ENCODE measurements at places on chromosomes 4 and X.

- no peak for DNase-seq
These were observed 45.9 kb downstream of the LGI2 start for GRCh38 chr4:24984602-24985532.

- DNase-seq = no peak
These were observed 109.3 kb upstream of the TBC1D9 start for GRCh38 chr4:140865253-140866217.

- no peak for DNase-seq
These were observed 14.2 kb upstream of the HERC5 start for GRCh38 chr4:88442689-88443191.

DNA sequence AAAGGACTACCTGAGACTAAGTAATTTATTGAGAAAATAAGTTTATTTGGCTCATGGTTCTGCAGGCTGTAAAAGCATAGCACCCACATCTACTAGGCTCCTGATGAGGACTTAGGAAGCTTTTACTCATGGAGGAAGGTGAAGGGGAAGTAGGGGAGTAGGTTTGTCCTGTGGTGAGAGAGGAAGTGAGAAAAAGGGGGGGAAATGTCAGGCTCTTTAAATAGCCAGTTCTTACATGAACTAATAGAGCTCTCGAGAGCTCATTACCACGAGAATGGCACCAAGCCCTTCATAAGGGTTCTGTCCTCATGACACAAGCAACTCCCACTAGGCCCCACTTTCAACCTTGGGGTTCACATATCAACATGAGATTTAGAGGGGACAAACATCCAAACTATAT is 125.5 kb upstream of the NRK start:
- DNase-seq = no peak

DNA sequence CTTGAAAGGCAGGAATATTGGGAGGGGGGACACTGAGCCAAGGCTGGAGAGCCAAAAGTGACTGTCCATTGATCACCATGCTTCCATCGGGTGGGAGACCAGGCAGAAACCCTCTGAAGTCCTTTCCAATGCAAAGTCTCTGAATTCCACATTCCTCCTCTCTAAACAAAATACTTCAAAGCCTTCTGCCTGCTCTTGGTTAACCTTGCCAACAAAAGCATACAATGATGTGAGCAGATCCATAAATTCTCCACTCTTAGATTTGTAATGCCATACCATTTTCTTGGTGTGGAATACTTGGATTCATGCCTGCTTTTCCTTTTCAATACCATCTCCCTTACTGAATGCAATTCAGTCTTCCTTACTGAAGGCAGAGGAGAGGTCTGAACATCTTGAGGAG is 74.1 kb upstream of the FAM9B start:
- DNase-seq = no peak

DNA sequence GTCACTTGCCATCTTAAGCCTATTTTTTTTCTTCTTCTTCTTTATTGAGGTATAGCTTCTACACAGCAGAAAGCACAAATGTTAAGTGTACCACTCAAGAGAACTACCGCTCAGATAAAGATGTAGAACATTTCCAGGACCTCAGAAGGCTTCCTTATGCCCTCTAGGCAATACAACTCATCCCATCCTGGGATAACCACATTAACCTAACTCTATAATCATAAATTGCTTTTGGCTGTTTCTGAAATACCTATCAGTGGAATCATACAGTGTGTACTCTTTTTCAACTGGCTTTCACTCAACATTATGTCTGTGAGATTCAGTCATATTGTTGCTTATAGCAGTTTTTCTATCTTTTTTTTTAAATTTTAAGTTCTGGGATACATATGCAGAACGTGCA is 51.7 kb downstream of the ARFIP1 start:
- no peak for DNase-seq

DNA sequence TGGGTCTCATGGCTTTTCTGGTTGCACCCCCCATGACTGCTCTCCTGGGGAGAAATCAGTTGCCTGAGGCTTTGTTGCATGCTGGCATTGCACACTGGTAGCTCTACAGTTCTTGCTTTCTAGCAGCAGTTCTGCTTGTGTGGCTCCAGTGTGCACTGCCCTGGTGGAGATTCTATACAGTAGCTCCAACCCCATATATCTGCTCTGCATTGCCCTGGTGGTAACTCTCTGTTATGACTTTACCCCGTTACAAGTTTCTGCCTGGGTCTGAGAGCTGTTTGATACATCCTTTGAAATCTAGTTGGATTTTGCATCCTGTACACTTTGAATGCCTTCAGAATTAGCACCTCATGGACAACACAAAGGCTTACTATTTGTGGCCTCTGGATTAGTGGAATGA is 241.4 kb upstream of the EPHA5 start:
- DNase-seq = no peak

DNA sequence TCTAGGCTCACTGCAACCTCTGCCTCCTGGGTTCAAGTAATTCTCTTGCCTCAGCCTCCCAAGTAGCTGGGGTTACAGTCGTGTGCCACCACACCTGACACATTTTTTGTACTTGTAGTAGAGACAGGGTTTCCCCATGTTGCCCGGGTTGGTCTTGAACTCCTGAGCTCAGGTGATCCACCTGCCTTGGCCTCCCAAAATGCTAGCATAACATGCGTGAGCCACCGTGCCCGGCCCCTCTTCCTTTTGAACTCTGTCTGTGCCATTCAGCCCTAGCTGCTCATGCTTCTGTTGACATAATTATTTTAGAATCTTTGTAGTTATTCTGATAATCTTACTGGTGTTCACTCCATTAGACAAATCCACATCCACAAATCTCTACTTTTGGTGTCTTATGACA is 1231.3 kb upstream of the ADGRL3 start:
- DNase-seq = no peak

DNA sequence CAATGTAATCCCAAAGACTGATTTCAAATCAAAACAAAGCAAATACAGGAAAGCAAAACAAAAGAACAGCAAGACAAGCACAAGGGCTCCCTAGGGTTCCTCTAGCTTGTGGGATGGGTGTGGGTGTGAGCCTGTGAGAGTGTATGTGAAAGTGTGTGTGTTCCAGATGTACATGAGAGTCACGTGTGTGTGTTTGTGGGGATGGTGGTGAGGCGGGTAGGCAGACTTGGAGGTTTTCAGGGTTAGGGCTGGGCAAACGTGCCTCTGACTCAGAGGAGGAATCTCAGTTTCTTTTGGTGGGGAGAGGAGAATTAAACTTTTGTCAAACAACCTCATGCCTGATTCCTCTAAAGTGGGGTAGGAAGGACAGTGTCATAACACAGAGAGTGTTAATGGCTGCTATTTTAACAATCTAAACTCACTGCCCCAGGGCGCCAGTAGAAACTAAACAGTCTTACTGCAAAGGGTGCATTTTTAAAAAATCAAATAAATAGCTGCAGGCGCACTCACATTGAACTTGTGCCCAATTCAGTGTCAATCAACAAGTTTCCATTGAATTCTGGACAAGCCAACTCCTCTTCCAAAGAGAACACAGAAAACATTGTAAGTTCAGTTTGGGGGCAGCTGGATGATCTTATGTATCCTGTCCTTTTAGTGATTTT is 51.8 kb downstream of the CHRDL1 start:
- DNase-seq = no peak

DNA sequence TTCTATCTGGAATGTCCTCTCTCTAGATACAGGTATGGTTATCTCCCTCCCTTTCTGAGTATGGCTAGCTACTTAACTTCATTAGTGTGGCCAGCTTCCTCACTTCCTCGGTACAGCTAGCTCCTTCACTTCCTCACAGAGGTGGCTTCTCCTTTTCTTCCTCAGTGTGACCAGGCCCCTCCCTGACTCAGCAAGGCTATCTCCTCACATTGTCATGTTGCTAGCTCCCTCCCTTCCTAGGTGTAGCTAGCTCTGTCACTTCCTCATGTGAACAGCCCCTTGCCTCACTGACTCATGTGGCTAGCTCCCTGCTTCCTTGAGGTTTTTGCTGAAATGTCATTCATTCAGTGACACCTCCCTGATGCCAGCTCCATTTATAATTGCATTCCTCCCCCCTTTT is 67.3 kb upstream of the DDIT4L start:
- no peak for DNase-seq

DNA sequence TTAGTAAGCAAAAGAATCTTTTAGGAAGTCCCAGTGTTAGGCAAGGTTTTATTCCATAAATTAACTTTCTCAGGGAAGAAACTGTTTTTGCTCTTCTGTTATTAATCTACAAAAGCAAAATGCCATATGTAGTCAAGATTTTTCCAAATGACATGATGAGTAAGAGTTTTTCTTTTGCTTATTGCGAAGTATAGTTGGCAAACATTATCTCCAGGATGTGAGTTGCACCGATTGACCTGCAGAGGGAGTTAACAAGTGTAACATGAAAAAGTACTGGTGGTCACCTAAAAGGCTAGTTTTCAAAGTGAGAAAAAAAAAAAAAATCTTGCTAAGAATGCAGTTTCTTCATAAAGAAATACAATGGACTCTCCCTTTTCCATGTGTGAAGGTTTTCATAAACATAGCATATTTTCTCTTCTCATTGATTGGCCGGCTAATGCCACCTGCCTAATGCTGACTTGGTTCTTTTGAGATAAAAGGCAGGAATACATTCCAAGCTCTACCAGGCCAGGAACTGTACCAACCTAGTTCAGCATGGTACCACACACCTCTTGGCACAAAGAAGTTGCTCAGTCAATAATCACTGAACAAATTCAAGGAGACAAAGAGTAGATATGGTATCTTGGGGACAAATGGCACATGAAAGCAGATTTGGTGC is 100.2 kb downstream of the LNX1 start:
- DNase-seq = no peak

- DNase-seq = no peak
These were observed 69.2 kb downstream of the MTNR1A start for GRCh38 chr4:186486172-186486571.

DNA sequence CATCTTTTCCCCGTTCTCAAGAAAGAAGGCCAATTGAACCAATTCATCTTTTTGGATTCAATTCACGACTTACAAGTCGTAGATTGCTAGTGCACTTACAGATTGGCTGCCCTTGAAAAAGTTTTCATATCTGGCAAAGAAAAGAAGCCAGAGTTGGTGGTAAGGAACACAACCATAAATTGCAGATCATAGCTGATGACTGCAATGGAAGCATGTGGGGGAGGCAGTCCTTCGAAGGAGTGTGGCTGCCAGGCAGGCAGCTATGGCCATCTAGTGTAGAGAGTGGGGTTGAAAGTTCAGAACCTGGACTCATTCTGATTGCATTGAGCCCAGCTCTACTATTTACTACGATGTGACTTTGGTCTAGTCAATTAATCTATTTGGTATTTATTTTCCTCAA is 4.5 kb downstream of the GPM6A start:
- no peak for DNase-seq

GRCh38 chr4:162406637-162407365 is 243.0 kb upstream of the FSTL5 start:
- no peak for DNase-seq

GRCh38 chr4:78481180-78481579 is 70.4 kb upstream of the ANXA3 start:
- DNase-seq = no peak

DNA sequence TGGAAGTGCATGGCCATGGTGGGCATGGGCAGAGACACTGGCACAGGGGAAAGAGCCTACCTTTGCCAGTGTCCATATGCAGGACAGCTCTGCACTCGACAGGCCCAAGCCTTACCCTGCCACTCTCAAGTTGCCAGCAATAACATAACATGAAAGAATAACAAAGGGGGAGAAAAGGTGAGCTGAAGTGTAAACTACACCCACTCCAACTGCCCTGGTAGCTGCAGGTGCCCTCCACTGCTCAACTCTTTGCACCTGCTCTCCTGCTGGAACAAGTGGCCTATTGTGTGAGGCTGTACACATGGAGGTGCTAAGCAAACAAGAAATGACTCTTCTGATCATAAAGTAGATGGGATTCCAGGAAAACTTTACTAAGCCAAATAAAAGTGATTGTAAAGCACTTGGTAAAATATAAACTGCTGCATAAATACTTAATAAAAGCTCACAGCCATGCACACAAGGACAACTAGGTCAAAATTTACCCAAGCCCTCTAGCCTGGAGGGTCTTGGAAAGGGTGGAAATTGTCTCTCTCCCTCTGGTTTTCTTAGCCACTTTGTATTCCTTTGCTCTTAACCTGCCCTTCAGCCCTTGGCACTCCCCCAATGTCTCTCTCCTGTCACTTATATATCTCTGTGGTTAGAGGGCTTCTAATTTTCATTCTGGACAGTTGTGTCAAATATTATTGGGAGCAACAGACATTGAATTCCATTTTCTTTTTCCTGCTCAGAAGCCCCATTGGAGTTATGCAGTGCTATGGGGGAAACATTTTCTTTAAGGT is 261.2 kb upstream of the GPC4 start:
- DNase-seq = no peak

GRCh38 chr4:163172647-163173046 is 6.0 kb upstream of the NAF1 start:
- DNase-seq = no peak

- DNase-seq = no peak
These were observed 56.8 kb downstream of the ARHGAP24 start for GRCh38 chr4:85531560-85532341.

- DNase-seq = no peak
These were observed 2.3 kb downstream of the PRRG3 start for GRCh38 chrX:151697522-151697921.

DNA sequence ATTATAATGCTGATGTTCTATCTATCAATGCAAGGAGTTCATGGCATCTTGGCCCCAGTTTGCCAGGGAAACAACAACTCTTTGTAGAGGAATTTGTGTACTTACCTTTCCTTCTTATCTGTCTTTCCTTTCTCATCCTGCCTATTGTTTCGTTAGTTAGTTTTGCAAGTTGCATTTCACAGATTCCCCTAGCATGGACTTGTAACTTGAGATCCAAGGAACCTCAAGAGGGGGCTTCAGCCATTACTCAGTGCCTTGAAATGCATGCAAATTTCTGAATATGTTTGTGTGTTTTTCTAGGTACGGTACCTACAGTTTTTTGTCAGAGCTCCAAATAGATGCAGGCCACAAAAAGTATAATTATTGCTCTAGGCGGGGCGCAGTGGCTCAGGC is 203.6 kb downstream of the LDB2 start:
- no peak for DNase-seq

- no peak for DNase-seq
These were observed 120.3 kb downstream of the ARHGEF9 start for GRCh38 chrX:63664741-63665140.

GRCh38 chr4:38489924-38490639 is 173.9 kb upstream of the KLF3 start:
- DNase-seq = no peak

DNA sequence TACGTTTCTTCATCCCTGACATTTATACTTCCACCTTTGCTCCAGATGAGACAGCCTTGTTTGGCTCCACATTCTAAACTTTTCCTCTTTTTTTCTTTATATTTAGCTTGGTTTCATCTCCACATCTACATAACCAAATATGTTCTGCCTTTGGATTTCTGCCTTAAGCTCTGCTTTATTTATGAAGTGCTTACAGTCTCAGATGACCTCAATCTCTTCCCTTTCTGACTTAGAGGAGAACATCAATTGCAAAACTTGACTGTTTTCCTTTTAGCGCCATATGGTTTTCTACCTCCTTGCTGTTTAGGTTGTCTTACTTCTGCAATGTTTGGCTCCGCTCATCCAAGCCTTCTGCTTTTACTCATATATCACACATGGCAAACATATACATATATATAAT is 7.5 kb downstream of the ASB5 start:
- DNase-seq = no peak

GRCh38 chr4:24988776-24989175 is 42.0 kb downstream of the LGI2 start:
- DNase-seq = no peak

- no peak for DNase-seq
These were observed 42.1 kb downstream of the HS6ST2 start for GRCh38 chrX:132916349-132916748.

- no peak for DNase-seq
These were observed 148.3 kb downstream of the MAML3 start for GRCh38 chr4:140005699-140006098.

GRCh38 chrX:2694914-2695267 is 3.8 kb downstream of the CD99 start:
- DNase-seq = no peak

All from activated naive CD4-positive, alpha-beta T cell (primary cell).